ENCODE measurements at places on chromosomes 6 and 20. TPM values are rescaled to one million over a fixed set of nuclear protein-coding genes. Genes with fewer than 3 reads are reported as not detected.

POLH gene
- 15.2 TPM for total RNA-seq

- H3K36me3 ChIP-seq: peaks cover 29% of the 10 kb centered on the region
- H3K4me1 ChIP-seq: no peaks in the 10 kb centered on the region
- H3K4me3 ChIP-seq: no peak overlapping the region
- H3K27ac ChIP-seq: no peak overlapping the region
- no peak for DNase-seq
Measured at GRCh38 chr6:33779290-33779689, 9.6 kb downstream of the LEMD2 start.

- H3K4me3 ChIP-seq: no peak overlapping the region
- no peaks in the 10 kb centered on the region for H3K4me1 ChIP-seq
- no peak overlapping the region for H3K27ac ChIP-seq
- H3K27me3 ChIP-seq: no peaks in the 10 kb centered on the region
- peaks cover 13% of the 10 kb centered on the region for H3K36me3 ChIP-seq
Measured at GRCh38 chr20:62319346-62319909, 16.6 kb downstream of the ADRM1 start.

DNA sequence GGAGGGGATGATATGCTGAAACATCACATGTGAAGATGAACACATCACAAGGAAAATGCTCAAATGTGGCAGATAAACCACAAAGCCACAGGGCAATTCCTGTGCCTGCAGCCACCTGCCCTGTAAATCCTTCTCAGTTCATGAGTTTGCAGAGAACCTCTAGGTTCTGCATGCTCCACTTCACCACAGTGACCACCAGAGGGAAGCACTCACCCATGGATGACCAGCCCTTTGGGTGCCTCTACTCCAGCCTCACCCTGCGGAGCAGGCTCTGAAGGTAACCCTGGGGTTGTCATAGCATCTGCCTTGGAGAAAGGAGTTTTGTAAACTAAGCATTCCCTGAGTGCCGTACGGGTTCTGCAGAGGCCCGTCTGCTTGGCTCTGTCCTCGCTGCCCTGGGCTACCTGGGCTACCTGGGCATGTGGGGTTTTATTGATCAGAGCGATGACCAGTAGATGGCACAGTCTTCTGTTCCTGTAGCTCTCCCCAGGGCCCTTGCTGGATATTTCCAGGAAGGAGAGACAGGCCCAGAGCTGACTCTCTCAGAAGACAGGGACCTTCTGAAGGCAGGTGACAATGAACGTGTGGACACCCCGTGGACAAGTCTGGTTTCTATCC is 31.7 kb upstream of the CST1 start:
- H3K36me3 ChIP-seq: no peaks in the 10 kb centered on the region
- H3K4me3 ChIP-seq: no peak overlapping the region
- no peak overlapping the region for H3K27ac ChIP-seq
- no peak for DNase-seq

DNA sequence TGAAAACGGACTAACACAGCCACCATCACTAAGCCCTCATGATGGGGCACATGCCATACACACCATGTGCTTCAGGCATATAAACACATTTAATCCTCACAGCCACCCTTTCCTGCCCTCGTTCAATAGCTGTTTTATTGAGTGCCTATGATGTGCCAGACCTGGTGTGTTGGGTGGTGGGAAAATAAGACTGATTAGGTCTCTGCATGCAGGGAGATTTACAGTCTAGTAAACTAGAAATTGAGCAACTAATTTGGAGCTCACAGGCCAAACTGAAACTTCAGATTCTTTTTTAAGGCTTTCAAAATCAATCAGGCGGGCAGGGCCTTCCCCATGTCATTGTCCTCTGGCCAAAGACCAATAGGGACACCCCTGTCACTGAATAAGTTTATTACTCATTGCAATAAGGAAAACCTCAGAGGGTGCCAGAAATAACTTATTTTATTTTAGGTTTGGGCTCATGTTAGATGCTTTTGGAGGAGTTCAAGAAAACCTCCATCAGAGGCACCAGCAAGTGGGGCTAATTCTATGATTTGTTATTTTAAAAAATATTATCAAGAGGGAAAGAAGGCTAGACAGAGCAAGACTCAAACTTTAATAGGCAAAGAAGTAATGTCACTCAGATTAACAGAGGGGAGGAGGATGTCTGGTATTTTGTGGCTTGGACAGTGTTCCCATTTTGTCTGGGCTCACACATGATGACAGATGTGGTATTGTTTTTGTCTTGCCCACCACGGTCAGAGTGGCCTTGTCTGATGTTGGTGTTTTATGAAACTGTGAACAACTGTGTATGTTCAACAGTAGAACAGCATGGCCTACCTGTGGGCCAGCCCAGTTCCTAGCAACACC is 12.0 kb downstream of the ZFP64 start:
- H3K27ac ChIP-seq: no peak overlapping the region
- H3K36me3 ChIP-seq: no peaks in the 10 kb centered on the region
- no peaks in the 10 kb centered on the region for H3K4me1 ChIP-seq

- H3K27ac ChIP-seq: no peak overlapping the region
- H3K27me3 ChIP-seq: no peaks in the 10 kb centered on the region
- no peak overlapping the region for H3K4me3 ChIP-seq
- no peaks in the 10 kb centered on the region for H3K36me3 ChIP-seq
- no peaks in the 10 kb centered on the region for H3K4me1 ChIP-seq
Measured at GRCh38 chr20:11094196-11094595, 420.4 kb upstream of the JAG1 start.

DNA sequence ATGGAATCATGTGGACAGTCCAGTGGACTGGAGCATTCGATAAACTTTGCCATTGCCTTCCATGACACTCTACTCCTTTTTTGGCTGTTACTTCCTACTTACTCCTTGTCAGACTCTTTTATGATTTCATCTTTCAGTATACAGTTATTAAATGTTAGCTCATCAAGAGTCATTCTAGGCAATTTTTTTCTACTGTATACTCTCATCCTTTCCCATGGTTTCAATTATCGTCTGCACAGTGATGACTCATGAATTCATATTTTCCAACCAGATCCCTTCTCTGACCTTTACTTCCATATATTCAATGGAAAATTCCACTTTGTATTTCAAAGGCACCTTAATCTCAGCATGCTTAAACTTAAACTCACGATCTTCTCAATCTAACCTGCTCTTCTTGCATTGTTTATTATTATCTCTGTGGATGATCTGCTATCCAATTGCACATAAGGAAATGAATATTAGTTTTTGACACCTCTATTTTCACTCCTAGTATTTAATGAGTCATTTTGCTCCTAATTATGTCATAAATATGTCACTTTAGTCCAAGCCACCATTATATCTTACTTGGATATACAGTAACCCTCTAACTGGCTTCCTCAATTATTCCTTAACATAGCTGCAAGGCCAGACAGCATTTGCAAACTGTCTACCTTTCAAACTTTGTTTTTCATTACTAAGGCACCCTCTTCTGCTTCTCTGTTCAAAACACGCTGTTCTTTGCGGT is 427.5 kb downstream of the PHF3 start:
- no peaks in the 10 kb centered on the region for H3K4me1 ChIP-seq
- H3K36me3 ChIP-seq: no peaks in the 10 kb centered on the region
- no peak overlapping the region for H3K4me3 ChIP-seq
- no peak for DNase-seq
- H3K27ac ChIP-seq: no peak overlapping the region
- no peaks in the 10 kb centered on the region for H3K27me3 ChIP-seq

- H3K27me3 ChIP-seq: no peaks in the 10 kb centered on the region
- H3K27ac ChIP-seq: no peak overlapping the region
- peaks cover 3% of the 10 kb centered on the region for H3K36me3 ChIP-seq
- no peak for DNase-seq
Measured at GRCh38 chr6:44228836-44229235, 5.4 kb downstream of the SLC29A1 start.

- H3K27me3 ChIP-seq: no peaks in the 10 kb centered on the region
- H3K4me1 ChIP-seq: no peaks in the 10 kb centered on the region
- DNase-seq: no peak
- H3K36me3 ChIP-seq: no peaks in the 10 kb centered on the region
Measured at GRCh38 chr6:145235207-145235606, 500.1 kb downstream of the EPM2A start.

COL19A1 gene
- 0.42 TPM for total RNA-seq

NRN1 gene
- total RNA-seq: 31.6 TPM

VGLL2 gene
- total RNA-seq: not detected

BCKDHB gene
- 19.7 TPM for total RNA-seq

GRCh38 chr20:32278199-32278643 is 770 bp downstream of the KIF3B start:
- no peak overlapping the region for H3K27ac ChIP-seq
- H3K27me3 ChIP-seq: no peaks in the 10 kb centered on the region
- no peak overlapping the region for H3K4me3 ChIP-seq
- H3K36me3 ChIP-seq: no peaks in the 10 kb centered on the region
- no peaks in the 10 kb centered on the region for H3K4me1 ChIP-seq

GPX6 gene
- total RNA-seq: not detected

Measured in aorta (tissue), 5 donors.